Fibroblast of skin of left biceps (primary cell): ENCODE measurements at places on chromosomes 4 and X.

- no peak for DNase-seq
Measured at GRCh38 chr4:76363556-76364290, 57.2 kb downstream of the STBD1 start.

GRCh38 chrX:112834031-112834845 is 6.4 kb downstream of the AMOT start:
- DNase-seq: peak; percentile 84

- no peak for DNase-seq
Measured at GRCh38 chrX:150857453-150857852, 41.0 kb downstream of the CD99L2 start.

GRCh38 chr4:74932832-74933561 is at the start of gene PARM1:
Gene PARM1 (plus strand): TSS chr4:74933116. CDS start chr4:74933328, 212 bp downstream.
- DNase-seq: peak; percentile 15

DNA sequence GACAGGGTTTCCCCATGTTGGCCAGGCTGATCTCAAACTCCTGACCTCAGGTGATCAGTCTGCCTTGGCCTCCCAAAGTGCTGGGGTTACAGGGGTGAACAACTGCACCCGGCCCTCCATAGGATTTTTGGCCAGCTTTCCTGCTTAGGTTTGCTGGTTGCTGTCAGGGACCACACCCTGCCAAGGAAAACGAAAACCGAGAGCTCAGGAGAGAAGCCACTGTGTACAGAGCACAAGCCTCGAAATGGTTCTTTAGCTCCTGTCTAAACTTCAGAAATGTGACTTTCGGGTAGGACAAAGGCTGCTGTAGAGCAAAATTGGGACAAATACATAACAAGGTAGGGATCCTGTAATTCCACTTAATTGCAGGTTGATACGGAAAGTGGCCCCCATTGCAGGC is 146.3 kb upstream of the ATP6AP2 start:
- no peak for DNase-seq

GRCh38 chr4:173527103-173527891 is 2.7 kb downstream of the HAND2 start:
- no peak for DNase-seq

DNA sequence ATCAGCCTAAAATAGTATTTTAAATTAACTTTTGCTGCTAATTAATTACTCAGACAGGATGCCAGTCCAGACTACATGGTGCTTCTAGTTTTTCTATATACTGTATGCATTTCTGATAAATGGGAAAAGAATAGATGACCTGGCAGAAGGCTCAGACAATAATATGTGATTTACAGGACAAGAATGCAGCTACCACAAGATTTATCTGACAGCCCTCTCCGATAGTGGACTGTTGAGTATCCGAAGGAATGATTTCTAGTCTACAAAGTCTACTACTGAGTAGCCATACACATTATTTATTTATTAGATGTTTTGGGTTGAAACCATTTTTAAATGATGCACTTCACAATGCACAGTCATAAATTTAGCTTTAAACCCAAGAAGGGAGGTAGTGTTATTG is 212.8 kb downstream of the MAB21L2 start:
- DNase-seq: no peak

DNA sequence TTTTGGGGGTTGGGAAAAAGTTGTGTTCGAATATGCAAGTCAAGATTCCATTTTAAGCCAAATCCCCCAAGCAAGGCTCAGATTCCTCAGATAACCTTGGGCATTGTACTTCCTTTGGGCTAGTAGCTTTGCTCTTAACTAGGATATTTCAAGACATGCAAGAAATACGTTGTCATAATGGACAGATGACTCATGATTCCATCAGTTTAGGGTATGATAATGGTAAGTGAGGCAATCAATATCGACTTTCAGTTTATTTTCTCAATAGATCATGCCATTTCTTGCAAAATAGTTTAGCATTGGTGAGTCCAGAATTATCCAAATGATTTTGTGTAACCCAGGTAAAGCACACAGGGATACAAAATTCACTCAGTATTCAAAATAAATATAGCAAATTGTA is 25.4 kb downstream of the CFAP299 start:
- DNase-seq: no peak
